Activated CD8-positive, alpha-beta memory T cell treated with anti-CD3 and anti-CD28 coated beads, Interleukin-2, amount 10 ng/mL, durations not matched to agents 7 days and 5 days (primary cell): ENCODE measurements at places on chromosomes 3 and 15. TPM values are rescaled to one million over a fixed set of nuclear protein-coding genes. Genes with fewer than 3 reads are reported as not detected.

C3orf52 gene
- total RNA-seq, result 2.6 TPM

FYCO1 gene
- 19.1 TPM for total RNA-seq

HCLS1 gene
- 312 TPM for total RNA-seq

CAPN3 gene
- 3.6 TPM for total RNA-seq

ILDR1 gene
- 4.5 TPM for total RNA-seq

C3orf22 gene
- total RNA-seq, result not detected

PROK2 gene
- 3.1 TPM for total RNA-seq

ROPN1 gene
- not detected for total RNA-seq

DNA sequence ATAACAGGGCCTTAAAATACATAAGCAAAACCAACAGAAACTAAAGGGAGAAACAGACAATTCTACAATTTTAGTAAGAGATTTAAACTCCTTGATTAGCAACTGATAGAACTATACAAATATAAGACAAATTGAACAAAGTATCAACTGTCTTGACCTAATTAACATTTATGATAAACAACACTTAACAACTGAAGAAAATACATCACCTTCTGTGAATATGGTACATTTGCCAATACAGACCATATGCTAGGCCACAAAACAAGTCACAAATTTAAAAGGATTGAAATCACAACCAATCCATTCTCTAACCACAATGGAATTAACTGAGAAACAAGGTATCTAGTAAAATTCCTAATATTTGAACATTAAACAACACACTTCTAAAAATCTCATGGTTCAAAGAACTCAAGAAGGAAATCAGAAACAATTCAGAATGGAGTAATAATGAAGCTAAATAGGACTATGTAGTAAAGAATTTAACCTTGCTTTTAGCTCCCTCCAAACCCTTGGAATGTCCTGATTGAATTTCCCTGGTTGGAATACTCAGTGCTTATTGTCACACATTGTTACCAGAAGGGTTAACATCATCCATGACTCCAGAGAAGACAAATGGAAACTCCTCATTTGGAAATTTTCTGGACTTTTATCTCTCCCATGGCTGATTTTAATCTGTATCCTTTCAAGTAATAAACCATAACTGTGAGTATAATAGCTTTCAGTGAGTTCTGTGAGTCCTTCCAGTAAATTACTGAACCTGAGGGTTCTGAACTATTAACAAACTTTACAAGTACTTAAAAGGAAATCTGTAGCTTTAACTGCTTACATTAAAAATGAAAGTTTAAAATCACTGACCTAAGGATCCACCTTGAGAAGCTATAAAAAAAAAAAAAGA is 88.8 kb downstream of the DLG1 start:
- no peak for DNase-seq

- DNase-seq, result no peak
Observed at GRCh38 chr3:60178931-60179653, 1072.2 kb downstream of the FHIT start.

GRCh38 chr3:46999516-47000197 is 20.2 kb downstream of the NBEAL2 start:
- no peak for DNase-seq

DNA sequence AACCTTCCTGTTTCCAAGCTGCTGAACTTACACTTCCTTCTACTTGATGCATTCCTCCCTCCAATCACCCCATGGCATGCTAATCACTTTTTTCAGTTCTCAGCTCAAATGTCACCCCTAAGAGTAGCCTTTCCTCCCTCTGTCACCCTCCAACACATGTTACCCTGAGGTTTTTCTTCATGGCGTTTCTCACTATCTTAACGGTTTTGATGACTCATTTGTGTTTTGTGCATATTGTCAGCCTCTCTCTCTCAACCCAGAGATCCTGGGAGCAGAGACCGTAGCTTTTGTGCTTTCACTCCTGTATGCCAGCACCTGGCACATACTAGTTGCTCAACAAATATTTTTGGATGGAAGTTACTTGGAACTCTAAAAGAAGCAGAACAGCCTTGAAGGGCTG is 24.5 kb downstream of the LRRC3B start:
- DNase-seq, result no peak

DNA sequence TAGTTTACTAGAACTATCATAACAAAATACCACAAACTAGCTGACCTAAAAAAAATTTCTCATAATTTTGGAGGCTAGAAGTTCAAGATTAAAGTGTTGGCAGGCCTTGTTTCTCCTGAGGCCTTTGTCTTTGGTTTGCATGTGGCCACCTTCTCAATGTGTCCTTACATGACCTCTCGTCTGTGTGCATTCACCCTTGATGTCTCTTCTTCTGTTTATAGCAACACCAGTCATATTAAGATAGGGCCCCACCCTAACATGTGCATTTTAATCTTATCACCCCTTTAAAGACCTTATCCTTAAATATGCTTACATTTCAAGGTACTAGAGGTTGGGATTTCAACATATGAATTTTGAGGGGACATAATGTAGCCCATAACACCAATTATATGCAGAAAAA is 177.0 kb downstream of the ZBBX start:
- no peak for DNase-seq

- no peak for DNase-seq
Observed at GRCh38 chr3:72329354-72329753, 518.9 kb downstream of the SHQ1 start.

- no peak for DNase-seq
Observed at GRCh38 chr3:39814007-39814406, 4.6 kb downstream of the MYRIP start.

DNA sequence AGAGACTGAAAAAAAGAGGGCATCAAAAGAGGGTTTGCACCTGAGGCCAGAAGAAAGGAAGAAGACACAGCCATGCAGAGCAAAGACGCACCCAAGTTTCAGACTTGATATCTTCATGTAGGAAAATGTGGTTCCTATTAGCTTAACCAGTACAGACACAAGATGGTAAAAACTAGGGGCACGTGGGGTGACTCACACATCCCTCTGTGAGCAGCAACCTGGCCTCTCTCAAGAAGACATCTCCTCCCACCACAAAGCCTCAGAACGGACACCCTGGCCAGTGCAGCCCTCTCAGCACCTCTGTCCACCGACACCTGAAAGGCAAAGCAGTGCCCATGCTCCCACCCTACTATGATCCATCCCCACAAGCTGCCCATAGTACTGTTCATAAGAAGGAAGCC is 33.3 kb downstream of the GLB1 start:
- peak; percentile 82 for DNase-seq

- no peak for DNase-seq
Observed at GRCh38 chr3:50264964-50265485, 3.9 kb upstream of the SEMA3B start.

- no peak for DNase-seq
Observed at GRCh38 chr3:74301056-74301455, 313.4 kb downstream of the CNTN3 start.

- no peak for DNase-seq
Observed at GRCh38 chr3:78029775-78030174, 989.9 kb downstream of the ROBO2 start.

GRCh38 chr3:40505599-40506462 is at the start of gene ZNF620:
ZNF620 (plus strand) TSS chr3:40506039; CDS start chr3:40506353, 314 bp downstream.
- peak; percentile 57 for DNase-seq

- DNase-seq, result no peak
Observed at GRCh38 chr15:90022345-90022744, 21.2 kb downstream of the ZNF710 start.

- no peak for DNase-seq
Observed at GRCh38 chr3:60542995-60543394, 708.3 kb downstream of the FHIT start.

- no peak for DNase-seq
Observed at GRCh38 chr3:12442654-12443501, 41.4 kb upstream of the TSEN2 start.

DNA sequence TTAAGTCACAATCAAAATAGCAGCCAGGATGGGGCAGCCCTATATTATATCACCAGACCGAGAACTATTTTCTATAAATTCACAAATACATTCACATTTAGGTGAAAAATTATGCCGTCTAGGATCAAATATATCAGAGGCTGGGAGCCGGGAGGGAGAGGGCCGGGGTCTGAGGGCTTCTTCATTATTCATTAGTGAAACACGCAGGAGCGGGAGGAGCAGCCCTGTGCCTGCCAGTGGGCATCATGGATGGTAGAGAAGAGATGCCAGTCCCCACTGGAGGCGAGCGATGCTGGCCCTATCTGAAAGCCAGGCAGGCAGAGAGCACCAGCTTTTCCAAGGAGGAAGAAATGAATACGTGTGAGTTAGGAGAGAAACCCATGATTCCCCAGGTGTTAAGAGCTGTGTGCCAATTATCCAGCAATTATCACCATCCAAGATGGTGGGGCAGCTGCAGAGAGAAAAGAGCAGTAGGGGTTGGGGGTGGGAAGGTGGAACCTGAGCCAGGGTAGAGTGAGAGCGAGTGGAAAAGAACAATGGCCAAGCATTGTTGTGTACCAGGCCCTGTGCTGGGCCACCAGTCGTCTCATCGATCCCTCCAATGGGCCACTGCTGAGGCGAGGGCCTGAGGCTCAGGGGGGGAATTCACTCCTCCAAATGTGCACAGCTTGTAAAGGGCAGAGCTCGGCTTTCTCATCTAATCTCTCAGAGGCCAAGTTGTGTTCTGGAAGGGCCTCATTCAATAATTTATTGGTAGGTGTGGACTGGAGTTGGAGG is 261.3 kb upstream of the TLE3 start:
- no peak for DNase-seq

DNA sequence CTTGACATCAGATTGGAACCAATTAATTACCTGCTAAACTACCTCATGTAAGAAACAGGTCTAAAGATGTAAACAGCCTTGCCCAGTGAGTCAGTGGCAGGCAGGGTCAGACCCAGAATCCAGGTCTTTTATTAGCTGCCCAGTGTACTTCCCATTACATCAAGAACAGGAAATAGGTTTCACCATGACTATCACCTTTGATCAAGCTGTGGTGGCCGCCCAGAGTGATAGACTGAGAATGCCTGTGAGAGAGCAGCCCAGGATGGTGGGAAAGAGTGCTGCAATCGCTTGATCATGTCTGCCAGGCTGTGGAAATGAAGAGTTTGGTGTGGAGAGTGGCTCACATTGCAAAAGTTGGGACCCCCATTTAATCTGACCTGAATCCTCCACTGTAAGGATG is 61.3 kb upstream of the PIAS1 start:
- no peak for DNase-seq

DNA sequence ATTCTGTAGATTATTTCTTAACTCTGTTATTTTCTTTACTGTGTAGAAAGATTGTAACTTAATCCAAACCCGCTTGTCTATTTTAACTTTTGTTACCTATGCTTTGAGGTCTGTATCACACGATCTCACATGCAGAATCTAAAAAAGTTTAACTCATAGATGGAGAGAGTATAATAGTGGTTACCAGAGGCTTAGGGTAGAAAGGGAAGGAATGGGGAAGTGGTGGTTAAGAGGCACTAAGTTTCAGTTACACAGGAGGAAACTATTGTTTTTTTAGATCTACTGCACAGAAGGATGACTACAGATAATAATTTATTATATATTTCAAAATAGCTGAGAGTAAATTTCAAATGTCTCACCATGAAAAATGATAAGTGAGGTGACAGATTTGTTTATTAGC is 515.2 kb downstream of the RSL24D1 start:
- no peak for DNase-seq

DNA sequence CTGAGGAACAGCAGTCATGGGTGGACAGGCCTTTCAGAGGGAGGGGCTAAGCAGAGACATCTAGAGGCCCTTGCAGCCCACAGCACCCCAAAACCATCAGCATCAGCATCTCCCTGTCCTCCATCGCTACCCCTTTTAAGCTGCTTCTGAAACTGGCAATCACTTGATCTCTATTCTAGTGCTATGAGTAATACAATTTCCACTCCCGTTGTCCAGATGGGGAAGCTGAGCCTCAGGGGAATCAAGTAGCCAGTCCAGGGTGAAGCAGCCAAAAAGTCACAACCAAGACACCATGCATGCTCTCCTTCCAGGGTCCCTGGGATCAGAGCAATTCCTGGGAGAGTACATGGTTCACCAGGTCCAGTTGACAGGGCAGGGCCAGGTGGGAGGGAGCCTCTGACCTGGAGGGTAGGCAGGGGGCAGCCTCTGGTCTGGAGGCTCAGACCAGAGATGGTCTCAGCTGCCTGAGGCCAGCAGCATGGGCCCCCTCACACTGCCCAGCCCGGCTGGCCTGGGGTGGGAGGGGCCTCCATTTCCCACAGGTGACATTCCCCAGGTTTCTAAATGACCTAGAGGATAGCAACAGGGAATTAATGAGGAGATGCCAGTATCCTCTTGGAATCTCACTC is 30.0 kb downstream of the KLHL25 start:
- DNase-seq, result no peak

- DNase-seq, result no peak
Observed at GRCh38 chr15:66897971-66898370, 167.4 kb upstream of the SMAD3 start.

- DNase-seq, result no peak
Observed at GRCh38 chr3:13105181-13105895, 32.1 kb upstream of the IQSEC1 start.

GRCh38 chr3:39541917-39542329 is 74.4 kb downstream of the MOBP start:
- DNase-seq, result no peak

DNA sequence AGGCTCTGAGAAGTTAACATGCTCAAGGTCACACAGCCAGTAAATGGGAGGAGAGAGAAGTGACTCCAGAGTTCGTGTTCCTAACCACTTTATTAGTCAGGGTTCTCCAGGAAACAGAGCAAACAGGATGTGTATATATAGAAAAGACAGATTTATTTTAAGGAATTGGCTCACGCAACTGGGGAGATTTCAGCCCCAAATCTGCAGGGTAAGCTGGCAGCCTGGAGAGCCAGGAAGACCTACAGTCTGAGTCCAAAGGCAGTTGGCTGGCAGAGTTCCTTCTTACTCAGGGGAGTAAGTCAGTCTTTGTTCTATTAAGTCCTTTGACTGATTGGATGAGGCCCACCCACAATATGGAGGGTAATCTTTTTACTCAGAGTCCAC is 118.2 kb upstream of the PROK2 start:
- no peak for DNase-seq

DNA sequence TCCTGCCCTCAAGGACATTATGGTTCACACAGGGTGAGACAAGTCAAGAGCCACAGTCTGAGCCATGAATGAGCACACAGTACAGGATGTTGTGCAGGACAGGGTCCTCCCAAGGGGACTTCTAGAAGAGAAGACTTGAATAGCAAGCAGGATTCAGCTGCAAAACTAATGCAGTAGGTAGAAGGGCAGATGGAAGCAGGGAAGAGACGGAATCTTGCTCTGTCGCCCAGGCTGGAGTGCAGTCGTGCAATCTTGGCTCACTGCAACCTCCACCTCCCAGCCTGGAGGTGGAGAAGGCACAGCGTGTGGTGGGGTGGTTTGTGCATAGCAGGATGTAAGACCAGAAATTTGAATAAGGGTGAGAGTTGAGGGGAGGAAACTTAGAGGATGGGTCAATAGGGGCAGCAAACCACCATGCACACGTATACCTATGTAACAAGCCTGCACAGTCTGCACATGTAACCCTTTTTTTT is 8.0 kb downstream of the BCL2L10 start:
- DNase-seq, result peak; percentile 45

DNA sequence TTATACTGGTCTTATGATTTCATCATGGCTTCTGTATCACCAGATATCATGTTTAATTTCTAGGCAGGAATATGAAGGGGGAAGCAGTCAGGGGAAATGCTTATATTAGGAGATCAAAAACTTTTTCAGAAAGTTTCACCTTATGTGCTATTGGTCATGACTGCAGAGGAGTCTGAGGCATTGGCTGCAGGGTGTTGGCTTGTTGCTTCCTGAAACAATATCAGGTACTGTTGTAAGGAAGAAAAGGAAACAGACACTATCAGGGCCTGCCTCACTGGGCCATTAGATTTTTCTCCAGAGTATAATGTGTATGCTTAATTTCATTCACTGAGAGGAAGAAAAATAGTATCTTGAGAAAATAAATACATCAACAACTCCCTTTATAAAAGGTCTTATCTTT is 34.7 kb downstream of the LEKR1 start:
- no peak for DNase-seq
